Left ventricle myocardium inferior (tissue), 1 donor: ENCODE measurements at places on chromosomes 5 and 9. TPM values are rescaled to one million over a fixed set of nuclear protein-coding genes. Genes with fewer than 3 reads are reported as not detected.
A peak's percentile ranks its signal among the peaks of the same experiment; 100 is the strongest.

DNA sequence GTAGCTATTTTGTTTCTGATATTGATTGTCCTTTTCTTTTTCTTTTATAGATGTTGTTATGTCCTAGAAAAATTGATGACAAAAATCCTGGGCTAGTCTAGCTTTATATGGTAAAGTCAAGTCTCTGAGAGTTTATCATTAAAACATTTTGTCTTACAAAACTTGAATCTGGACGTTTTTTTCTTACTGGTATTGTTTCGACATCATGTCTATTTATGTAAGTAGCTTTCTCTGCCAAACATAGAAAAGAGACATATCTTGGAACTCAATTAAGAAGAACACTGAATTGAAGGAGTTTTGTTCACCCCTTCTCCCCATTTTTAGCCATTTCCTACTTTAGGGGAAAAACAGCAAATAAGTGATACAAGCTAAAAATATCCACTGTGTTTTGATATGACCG lies 151.5 kb downstream of the ISOC1 start:
- DNase-seq, result no peak

GRCh38 chr5:50694027-50694590 lies 27.7 kb downstream of the PARP8 start:
- DNase-seq, result no peak

- no peak for DNase-seq
Measured at GRCh38 chr5:180305481-180305880, 13.6 kb upstream of the MAPK9 start.

DNA sequence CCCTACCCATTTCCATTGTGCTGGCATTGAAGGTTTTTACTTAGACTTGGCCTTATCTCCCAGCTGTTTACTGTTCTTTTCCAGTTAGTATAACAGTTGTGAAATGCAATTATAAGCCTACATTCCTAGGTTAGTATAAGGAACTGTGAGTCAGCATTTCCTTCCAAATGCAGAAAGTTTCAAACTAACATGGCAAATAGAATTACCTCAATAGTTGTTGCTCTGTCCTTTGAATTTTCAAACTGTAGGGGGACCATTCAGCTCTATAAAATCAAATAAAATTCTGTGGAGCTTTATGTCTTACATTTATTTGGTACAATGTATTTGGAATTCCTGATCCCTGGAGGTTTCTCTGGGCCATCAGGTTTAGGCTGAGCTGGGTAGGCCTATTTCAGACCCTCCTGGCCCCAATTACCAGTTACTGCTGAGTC lies 47.2 kb downstream of the ARHGEF28 start:
- DNase-seq, result no peak

- no peak for DNase-seq
Measured at GRCh38 chr9:35954942-35955546, 2.9 kb downstream of the OR2S2 start.

DNA sequence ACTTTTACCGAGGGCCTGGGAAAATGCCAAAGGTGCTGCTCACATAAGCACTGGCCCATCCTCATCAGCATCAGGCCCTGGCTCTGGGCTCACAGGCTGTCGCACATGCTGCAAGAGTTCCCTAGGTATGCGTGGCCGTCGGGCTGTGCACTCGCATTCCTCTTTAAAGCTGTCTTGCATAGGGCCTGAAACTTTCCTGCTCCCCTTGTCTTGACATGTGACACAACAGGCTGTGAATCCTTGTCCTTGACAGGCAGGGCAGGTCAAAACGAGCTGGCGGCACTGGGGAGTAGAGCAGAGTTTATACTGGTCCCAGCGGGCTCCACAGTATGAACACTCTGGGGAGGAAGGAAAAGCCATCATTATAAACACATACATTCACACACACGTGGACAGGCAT lies 30.7 kb downstream of the TSTD2 start:
- DNase-seq, result peak; percentile 26

DNA sequence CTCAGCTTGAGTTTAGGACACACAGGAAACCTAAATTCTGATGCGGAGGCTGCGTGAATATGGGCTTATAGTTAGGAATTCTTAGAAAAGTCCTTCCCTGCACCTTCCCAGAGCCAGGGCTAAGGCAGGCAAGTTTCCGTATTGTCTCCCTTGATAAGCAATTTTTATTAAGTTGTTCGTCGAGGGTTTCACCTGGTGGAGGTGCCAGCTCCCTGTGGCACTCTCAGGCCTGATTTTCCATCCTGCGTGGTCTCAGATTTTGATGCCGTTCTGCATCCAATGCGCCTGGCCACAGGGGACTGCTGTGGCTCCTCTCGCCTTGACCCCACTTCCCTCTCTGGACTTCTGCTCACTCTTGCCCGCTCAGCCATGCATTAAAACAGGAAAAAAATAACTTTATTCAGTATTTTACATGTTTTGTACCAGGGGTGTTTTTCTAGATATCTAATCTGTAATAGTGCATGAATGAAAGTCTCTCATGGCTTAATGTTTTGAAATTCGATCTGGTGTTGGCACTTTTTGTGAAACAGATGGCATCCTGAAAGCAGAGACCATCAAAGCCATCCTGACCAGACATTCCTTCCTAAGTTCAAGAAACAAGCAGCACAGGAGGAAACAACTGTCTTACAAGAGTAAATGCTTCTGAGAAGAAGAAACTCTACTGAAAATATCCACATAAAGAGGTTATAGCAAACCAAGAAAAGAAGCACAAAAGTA lies 50.7 kb downstream of the TRIP13 start:
- no peak for DNase-seq

DNA sequence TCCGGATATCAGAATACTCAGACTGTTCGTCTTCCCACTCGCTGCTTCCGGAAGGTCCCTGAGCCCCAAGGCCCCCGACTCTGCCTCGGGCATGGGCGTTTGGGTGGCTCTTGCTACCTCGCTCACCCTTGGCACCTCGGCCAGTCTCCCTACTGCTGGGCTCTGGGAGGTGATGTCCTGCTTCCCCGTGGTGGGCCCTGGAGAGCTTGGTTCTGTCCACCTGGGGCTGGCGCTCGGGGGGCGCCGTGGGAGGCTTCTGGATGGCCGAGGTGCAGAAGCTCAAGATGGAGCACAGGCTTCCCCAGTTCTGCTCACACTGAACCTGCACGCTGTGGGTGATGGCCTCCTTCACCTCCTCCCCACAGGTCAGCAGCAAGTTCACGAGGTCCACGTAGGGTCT lies 10.4 kb downstream of the STC2 start:
- DNase-seq, result no peak

GRCh38 chr5:137751869-137752491 lies 2.2 kb downstream of the HNRNPA0 start:
- DNase-seq, result no peak

SLCO6A1 gene
- not detected for total RNA-seq

NIPAL4 gene
- total RNA-seq, result not detected

CTXN3 gene
- total RNA-seq, result not detected

NAIP gene
- 5.4 TPM for total RNA-seq

STPG3 gene
- total RNA-seq, result 0.58 TPM

PCDHB3 gene
- 0.77 TPM for total RNA-seq

CDH9 gene
- not detected for total RNA-seq
